ENCODE measurements at places on chromosomes 3 and 15.

DNA sequence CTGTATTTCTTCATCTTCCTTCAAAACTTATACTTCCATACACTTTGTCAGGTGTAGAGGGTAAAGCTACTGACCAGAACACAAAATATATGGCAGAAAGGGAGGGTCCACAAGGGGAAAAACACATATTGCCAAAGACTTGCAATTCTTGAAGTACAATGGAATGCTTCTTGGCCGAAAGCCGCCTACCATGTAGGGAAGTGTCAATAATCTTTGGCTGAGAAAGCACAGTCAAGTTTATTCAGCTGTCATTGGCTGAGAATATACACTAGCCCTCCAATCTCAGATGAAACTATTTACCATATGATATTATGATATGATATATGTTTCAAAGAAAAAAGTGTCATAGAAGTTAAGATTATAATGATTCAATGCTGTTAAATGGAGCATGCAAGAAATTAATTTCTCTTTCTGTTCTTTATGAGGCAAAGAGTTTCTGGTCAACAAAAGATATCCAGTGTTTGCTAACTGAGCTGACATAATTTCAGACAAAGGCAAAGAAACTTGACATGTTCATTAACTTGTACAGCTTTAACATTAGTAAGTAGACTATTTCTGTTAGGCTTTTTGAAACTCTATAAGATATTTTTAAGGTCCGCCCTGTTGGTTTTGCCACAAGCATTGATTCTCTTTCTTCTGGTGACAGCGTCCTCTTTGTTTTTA, 89.0 kb upstream of the LPP start:
- DNase-seq, result no peak

DNA sequence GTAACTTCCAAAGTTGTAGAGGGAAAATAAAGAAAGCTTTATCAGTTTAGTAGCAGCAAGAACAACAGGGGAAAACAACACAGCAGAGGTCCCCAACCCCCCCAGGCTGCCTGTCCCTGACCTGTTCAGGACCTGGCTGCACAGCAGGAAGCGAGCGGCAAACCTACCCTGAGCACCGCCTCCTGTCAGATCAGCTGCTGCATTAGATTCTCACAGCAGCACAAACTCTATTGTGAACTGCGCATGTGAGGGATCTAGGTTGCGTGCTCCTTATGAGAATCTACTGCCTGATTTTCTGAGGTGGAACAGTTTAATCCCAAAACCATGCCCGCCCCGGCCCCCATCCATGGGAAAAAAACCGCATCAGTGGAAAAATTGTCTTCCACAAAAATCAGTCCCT, 40.3 kb downstream of the USP50 start:
- no peak for DNase-seq

GRCh38 chr3:124552224-124552623, 178.0 kb upstream of the UMPS start:
- no peak for DNase-seq

DNA sequence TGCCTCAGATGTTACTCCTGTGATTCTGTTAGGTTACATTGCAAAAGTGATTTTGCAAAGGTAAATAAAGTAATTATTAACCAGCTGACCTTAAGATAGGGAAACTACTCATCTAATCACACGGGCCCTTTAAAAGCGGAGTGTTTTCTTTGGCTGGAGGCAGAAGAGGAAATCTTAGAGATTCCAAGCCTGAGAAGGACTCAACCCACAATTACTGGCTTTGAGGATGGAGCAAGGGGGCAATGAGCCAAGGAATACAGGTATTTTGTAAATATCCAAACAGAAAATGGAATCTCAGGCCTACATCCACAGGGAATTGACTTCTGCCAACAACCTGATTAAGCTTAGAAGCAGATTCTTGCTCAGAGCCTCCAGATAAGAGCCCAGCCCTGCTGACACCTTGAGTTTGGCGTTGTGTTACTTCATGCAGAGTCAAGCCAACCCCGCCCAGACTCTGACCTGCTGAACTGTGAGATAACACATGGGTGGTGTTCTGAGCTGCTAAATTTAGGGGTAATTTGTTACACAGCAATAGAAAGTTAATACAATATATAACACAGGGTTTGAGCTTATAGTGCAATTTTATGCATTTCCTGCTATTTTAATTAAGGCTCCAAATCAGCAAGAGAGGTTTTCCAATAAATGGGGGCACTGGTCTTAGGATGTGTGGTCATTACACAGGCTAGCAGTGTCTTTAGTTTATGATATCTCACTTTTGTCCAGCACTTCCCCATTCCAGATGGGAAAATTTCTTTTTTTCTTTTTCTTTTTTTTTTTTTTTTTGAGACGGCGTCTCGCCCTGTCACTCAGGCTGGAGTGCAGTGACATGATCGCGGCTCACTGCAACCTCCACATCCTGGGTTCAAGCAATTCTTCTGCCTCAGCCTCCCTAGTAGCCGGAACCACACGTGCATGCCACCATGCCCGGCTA, 19.5 kb downstream of the NFKBIZ start:
- DNase-seq, result no peak
